ENCODE measurements at places on chromosomes 3 and 15. TPM values are rescaled to one million over a fixed set of nuclear protein-coding genes. Genes with fewer than 3 reads are reported as not detected.

DNA sequence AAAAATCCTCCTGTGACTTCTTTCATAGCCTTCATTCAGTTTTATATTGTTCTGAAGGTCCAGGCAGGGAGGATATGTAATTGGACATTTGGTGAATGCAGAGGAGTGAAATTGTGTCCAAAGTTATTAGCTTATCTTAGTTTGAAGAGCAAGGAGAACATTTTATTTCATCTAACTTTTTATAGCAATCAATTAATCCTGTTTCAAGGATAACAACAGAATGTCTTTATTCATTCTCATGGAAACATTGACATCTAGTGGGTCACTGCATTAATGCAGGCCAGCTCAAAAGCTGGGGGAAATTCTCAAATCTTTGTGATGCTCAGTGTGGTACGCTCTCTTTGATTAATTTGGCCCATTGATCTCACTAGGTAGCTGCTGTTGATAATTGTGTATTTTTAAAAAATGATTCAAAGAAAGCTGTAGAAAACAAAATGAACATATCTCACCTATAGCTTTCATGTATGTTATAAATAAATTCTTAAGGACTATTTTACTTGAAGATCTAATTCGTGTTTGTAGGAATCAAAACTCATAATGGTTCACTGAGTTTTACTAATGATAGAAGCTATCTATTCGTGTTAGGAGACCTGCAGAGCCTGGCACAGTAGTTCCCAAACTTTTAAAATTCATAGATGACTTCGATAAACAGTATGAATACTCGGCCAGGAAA is 150.8 kb upstream of the KCNMB2 start:
- peak; percentile 58 for DNase-seq

GRCh38 chr15:70158309-70159000 is 60.7 kb upstream of the TLE3 start:
- DNase-seq, result no peak

- no peak for DNase-seq
These were observed 79.2 kb downstream of the CD47 start for GRCh38 chr3:108011616-108012015.

GRCh38 chr3:123432832-123433523 is 15.9 kb downstream of the ADCY5 start:
- no peak for DNase-seq

DNA sequence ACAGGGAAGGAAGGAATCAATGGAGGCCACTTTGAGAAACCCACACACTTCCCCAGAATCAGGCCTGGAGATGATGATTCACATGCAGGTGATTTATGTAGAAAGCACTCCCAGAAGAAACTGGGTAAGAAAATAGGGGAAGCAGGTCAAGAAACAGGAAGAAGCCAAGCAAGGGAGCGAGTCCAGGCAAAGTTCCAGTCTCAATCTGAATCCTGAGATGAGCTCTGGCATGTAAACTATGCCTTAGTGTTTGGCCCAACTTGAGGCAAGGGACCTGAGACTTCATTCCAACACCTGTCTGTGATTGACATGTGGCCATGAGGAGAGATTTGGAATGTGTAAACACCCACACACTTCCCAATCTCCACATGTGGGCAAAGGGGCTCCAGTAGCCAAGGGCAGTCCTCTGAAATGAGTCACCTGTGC is 61.6 kb upstream of the CTNNB1 start:
- DNase-seq, result no peak

DNA sequence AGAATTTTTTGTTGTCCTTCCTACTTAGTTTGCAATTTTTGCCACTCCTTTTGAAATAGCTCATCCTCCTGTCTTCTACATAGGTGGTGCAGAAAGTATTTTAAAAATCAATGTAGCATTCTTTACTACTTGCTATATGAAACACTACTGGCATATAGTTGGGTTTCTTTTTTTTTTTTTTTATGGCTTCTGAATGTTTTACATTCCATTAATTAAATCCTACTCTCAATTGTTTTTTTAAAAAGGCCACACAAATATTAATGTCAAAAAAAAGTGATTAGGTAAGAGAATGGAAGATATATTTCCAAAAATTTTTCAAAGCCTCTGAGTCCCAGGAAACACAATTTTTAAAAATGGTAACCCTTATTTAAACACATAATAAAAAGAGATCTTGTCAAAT is 262.6 kb downstream of the MAGI1 start:
- no peak for DNase-seq

DNA sequence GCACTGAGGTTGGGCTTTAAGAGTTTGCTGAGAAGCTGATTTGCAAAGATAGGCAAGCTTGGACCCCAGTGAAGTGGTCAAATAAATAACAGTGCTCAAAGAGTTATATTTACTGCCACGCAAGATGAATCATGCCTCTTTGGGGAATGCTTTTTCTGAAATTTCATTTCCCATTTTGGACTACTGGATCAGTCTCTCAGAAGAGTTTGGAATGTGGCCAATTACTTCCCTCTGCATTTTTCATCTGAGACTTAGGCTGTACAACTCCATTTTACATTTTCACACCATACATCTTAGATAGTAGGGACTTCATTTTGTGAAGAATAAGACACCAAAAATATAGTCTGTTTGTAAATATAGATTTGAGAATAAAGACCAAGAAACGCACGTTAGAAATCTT is 419.7 kb downstream of the FGF12 start:
- no peak for DNase-seq

- DNase-seq, result no peak
These were observed 10.3 kb downstream of the CHD2 start for GRCh38 chr15:92910451-92910850.

- DNase-seq, result no peak
These were observed 11.6 kb downstream of the PSMD6 start for GRCh38 chr3:64011685-64012084.

- DNase-seq, result no peak
These were observed 108.8 kb upstream of the PTX3 start for GRCh38 chr3:157327837-157328236.

DNA sequence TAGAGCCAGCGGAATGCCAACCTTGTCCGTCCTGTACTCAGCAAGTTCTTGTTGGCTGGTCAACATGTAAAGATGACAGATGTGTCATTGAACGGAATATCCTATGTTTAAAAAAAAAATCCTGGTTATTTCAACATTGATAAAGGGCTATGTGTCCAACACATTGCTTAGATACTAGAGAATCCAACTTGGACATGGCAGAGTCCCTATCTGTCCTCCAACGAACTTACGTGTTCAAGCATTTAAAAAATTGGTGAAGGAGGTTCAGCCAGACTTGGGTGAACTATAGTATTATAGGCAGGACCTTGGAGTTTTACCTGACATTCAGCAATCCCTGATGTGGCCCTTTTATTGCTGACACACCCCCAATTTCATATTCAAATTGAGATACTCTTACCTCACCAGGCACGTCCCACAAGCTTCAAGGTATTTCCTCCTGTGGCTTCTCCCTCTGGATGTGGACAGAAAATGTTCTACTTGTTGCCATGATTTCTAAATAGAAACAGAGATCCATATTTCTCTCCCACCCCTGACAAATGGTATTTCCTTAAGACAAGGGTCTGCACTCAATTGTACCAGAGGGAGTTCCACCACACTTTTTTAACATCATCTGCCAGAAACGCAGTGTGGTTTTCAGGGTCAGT is 207.7 kb upstream of the TPM1 start:
- no peak for DNase-seq

DNA sequence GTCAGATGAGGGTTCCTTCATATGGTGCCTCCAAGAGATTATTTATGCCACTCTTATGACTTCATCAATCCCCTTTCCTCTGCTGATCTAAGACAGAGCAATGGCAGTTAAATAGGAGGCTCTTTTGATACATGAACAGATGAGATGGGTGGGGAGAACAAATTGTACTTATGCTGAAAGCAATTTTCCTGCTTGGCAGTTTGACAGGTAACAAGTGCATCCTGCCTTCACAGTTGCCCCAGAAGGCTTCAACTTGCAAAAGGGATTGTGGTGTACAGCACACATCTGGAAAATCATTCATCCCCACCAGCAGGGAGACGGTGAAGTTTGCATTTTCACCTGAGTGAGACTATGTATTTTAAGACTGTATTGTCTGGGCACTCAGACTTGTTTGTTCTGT is 27.3 kb downstream of the ENTPD3 start:
- DNase-seq, result no peak

DNA sequence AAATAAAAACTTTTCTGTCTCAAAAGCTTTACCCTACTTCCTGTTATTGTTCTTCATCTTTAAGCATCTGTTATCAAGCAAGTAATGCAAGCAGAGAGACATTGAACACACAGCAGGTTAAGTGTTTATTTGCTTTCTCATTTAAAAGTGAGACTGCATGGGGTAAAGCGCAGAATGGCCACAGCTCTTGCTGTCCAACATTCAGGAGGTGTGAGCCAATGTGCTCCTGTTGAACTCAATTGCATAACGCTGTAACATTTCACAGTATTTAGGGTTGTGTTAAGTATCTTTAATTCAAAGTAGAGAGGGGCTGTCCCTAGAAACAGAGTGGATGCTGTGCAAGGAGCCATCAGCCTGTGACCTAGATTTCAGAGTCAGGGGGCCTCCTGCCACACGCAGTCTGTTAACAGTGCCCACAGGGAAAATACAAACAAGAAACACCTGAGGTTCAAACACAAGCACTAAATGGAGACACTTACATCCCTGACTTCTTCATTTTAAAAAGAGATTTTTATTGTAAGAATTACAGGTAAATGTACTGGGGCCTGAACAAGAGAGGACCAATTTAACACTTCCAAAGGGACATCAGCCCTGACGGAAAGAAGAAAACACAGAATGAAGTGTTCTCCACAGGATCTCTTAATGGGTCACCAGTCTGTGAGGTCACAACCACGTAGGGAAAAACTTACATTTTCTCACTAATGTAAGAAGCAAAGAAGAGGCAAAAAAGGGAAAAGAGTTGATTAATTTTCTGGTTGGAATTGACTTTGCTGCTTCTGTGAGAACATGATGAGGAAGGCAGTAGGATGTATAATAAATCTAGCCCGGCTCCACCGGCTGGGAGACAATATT is 815.1 kb downstream of the VGLL3 start:
- DNase-seq, result no peak

DNA sequence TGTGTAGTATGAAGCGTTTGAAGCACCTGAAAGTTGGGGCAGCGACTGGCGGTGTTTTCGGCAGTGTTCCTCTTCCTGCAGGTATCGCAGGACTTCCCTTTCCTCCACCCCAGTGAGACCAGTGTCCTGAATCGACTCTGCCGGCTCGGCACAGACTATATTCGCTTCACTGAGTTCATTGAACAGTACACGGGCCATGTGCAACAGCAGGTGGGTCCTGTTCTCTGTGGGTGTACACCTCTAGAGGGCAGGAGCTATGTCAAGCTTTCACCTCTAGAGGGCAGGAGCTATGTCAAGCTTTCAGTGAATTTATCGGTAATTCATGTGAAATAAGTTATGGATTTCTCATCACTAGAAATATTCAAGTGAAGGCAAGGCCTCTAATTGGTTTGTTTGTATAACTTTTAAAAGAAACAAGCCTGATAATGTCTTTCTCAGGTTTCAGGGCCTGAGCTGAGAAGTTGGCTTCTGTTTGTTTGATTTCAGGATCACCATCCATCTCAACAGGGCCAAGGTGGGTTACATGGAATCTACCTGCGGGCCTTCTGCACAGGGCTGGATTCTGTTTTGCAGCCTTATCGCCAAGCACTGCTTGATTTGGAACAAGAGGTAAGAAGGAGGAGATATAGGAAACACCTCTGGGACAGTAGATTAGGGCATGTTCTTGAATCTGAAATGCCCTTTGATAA is 5.3 kb downstream of the TUBGCP4 start:
- no peak for DNase-seq

Gene ANKRD63
- 0.48 TPM for polyA plus RNA-seq

Gene C3orf22
- not detected for polyA plus RNA-seq

Gene ACKR4
- 1.8 TPM for polyA plus RNA-seq

Gene HGD
- 48.3 TPM for polyA plus RNA-seq

Gene POMGNT2
- polyA plus RNA-seq, result 20.3 TPM

Gene CLEC3B
- polyA plus RNA-seq, result 28.8 TPM

Gene WNT5A
- 59.0 TPM for polyA plus RNA-seq

Gene MESP2
- 0.47 TPM for polyA plus RNA-seq

Measured in left renal cortex interstitium (tissue), 4 donors.